ENCODE measurements at places on chromosomes 1 and 21.

- no peak for DNase-seq
These were observed 27.4 kb downstream of the PIGM start for GRCh38 chr1:160004425-160004824.

DNA sequence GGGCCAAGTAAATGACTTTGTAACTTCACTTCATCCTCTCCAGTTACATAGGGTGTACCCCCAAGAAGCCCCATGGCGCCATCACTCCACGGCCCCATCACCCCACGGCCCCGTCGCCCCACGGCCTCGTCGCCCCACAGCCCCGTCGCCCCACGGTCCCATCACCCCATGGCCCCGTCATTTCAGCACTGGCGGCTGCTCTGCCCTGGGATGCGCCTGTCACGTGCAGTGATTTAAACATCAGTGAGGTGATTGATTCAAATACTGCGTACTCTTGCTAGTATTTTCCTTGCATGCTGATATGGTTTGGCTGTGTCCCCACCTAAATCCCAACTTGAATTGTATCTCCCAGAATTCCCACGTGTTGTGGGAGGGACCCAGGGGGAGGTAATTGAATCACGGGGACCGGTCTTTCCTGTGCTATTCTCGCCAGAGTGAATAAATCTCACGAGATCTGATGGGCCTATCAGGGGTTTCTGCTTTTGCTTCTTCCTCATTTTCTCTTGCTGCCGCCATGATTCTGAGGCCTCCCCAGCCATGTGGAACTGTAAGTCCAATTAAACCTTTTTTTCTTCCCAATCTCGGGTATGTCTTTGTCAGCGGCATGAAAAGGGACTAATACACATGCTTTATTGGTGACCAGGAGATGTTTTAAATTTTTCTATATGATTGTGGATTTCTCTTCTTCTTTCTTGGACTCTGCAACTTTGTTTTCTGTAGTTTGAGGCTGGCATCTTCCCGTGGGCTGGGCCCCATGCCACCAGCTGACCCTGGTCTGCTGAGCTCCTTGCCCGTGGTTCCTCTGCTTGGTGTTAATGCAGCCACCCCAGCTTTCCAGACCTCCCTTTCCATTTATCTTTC lies 50.1 kb upstream of the PCBP3 start:
- DNase-seq: no peak

DNA sequence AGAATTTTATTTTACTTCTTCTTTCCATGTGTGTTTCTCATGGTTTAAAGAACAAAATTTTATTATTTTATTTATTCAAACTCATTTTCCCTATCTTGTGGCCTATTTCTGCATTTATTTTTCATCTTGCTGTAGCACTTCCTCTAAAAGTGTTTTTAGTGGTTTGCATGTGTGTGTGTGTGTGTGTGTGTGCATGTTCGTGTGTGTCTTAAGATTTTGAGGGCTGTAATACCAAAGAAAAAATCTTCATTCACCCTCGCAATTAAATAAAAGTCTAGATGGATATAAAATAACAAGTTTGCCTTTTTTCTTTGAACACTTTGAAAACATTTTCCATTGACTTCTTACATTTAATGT lies 24.6 kb upstream of the FCRL3 start:
- peak; percentile 37 for DNase-seq

- no peak for DNase-seq
These were observed 70.8 kb downstream of the UBE2T start for GRCh38 chr1:202270871-202271326.

GRCh38 chr1:89781494-89782126 lies 39.2 kb upstream of the LRRC8D start:
- DNase-seq: peak; percentile 47

GRCh38 chr21:15841856-15842564 lies 112.2 kb downstream of the USP25 start:
- no peak for DNase-seq

DNA sequence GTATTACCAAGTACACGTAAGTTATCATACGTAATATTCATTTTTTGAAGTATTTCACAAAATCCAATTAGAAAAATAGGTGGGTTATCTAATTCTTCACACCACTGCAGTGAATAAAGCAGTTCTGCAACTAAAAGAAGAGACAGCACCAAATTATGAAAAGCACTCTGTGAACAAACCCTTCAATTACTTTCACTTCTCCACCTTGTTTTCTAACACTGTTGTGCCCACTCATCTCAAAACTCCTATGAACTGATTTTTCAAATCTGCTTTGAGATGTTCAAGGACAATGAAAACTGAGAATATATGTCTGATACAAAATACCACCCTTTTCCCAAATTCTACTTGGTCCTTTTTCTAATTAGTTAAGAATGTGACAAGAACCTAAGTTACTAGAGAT lies 39.4 kb downstream of the LTN1 start:
- no peak for DNase-seq

GRCh38 chr1:186983327-186983726 lies 154.6 kb downstream of the PLA2G4A start:
- no peak for DNase-seq

DNA sequence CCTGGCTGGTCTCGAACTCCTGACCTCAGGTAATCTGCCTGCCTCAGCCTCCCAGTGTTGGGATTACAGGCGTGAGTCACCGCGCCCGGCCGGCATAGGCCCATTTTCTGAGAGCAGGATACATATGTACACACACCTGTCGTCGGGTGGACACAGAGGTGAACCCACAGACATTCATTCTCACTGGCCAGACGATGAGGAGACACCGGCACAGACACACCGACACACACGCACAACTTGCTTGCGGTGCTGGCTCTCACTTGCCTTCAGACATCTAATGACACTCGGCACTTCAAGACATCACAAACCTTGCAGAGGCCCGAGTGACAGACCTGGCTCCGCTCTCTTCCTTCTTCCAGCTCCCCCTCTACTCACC lies 579 bp downstream of the PTCH2 start:
- DNase-seq: no peak

DNA sequence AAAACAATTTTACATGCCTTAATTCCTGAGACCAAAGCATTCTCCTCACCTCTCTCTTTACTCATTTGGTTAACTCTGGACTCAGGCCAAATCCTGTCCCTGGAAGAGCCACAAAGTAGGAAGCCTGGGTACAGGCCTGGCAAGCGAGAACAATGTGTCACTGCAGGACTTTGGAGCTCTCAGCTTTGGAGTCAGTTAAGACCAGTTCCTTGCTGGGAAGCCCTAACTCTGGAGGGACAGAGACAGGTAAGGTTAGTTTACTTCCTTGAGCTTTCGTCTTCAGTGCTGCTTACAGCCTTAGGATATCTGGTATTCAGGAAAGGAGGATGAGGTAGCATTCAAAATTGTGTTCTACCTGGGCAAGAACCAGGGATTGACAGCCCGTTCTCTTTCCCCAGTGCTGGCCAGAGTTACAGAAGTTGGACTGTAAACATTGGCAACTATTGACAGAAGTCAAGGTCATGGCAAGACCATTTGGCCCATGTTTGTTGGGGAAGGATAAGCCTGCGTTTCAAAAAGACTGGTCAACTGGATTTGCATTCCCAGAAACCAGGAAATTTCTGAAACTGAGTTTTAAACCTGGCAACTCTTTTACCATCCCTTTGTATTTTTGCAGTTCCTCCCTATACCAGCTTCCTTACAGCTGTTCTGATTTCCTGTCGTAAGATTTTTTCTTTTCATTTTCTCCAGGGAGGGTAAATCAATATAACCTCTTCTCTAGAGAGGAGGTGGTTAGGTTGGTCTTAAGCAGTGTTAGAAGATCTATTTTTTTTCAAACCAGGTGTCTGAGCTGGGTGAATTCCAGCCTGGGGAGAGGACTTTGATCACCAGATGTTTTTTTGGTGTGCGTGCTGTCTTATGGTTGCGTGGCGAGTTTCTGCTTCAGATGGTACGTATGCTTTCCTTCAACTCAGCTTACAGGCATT lies at the start of gene C4BPB:
C4BPB (plus strand) TSS at position 160 of the 926 bp plus-strand sequence; CDS start at position 832, 672 bp downstream.
- no peak for DNase-seq

DNA sequence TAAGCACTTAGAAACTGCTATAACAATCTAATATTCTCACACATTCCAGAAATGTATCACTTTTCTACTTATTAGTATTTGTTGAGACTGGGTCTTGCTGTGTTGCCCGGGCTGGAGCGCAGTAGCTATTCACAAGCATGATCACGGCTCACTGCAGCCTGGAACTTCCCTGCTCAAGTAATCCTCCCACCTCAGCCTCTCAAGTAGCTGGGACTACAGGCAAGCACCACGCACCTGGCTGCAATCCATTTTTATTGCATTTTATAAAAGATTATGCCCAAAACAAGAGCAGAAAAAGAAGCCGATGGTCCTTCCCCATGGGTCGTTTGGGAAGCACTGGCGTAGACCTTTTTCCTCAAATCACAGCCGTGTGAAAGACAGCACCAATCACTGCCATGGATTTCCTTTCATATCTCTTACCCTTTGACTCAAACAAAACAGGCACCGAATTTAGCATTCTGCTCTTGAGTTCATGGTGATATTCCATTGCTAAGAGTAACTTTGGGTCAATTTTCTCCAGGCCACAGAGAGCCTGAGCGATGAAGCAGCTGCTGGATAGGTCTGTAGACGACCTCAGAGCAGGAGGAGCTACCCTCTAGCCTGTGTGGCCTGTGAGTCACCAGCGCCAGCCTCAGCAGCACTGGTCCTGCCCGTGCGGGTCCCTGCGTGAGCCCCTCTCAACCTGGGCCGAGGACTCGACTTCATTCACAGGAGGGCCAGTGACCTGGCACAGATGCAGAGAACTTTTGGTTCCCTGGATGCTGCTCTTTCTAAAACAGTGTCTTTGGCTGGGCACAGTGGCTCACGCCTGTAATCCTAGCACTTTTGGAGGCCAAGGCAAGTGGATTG lies 80.8 kb downstream of the PIK3CD start:
- DNase-seq: no peak

GRCh38 chr1:211330282-211330936 lies 3.8 kb downstream of the TRAF5 start:
- DNase-seq: no peak

DNA sequence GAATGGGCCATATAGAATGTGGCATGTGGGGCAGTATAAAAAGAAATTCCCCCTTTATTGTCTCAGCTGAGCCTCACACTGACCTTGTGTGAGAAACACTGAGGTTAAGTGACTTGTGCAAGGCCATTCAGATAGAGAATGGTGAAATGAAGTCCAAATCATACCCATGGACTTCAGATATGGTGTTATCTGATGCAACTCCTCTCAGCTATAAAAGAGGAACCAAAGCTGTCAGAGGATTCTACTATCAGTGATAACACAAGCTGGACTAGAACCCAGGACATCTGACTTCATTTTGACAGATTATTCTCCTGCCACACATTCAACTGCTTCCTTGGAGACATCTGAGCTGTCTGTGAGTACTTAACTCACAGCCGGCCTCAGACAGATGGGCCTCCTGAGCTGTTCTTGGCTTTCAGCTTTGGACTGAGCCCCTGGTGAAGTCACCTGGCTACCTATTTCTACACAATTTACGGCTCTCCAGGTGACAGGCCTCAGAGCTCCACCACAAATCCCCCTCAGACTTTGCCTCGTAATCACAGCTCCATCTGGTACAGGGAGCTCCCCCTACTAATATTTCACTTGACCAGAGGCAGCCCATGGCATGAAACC lies 104.6 kb downstream of the PLXNA2 start:
- no peak for DNase-seq

DNA sequence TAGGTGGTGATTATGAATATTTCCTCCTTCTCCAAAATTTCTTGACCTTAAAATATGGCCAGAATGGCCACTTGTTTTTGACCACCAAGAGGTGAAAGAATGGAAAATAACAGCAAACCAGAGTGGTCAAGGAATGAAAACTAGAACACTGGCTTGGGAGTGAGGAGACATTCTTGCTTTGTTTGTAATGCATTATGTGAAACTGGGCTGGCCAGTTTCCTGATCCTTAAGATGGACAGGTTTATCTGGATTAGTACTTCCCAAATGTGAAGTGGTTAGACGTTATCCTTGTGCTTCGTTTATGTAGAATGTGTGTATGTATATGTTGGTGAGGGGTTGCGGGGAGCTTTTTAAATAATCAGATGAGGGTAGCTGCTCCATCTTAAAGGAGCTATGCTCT lies 12.8 kb downstream of the PLA2G4A start:
- DNase-seq: no peak

DNA sequence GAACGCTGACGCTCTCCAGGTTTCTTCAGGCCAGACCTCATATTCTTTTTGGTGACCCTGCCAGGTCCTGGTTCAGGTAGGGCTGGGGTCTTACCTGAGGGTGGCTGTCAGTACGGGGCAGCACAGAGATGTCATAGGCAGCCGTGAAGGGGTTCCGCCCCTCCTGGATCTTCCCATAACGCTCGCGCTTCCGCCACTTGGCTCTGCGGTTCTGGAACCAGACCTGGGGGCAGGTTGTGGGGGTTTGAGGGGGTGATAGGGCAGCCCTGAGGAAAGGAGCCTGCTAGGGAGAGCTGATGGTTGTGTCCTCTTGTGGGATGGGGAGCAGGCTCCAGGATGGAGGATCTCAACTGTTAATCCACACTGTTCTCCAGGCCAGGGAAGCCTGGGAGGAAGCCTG lies 9.1 kb downstream of the ALX3 start:
- DNase-seq: no peak

DNA sequence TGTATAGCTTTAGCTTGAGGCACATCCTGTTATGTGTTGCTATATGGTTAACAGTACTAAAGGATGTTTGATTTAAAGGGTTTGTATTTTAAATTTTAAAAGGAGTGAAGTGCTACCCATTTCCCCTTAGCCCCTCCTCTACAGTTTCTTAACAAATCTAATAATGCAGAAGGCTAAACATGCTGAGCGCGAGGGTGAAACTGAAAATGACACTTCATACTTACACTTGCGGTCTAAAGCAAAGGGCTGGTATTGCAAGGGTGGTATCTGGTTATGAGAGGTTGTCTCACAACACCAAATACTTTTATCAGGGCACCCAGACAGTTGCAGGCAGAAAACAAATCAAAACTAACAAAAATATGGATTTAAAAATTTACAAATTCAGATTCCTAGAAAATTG lies 172.3 kb downstream of the SIPA1L2 start:
- DNase-seq: peak; percentile 34

DNA sequence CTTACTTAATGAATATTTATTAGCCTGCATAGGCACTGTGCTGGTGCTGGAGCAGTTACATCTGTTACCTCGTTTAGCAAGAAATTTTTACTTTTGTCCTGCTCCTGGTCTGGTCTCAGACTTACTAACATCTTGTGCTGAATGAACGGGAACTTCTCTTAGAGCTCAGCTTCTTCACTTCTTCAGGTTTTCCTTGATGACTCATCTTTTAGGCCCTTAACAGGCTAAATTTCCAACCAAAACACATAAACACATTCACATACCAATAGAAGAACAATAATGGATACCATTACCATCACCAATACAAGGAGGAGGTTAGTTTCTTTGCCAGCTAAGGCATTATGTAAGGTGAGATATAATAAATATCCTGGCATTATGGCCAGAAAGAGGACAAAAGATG lies 68.9 kb downstream of the IFI44 start:
- DNase-seq: no peak

GRCh38 chr1:89547563-89548116 lies 23.0 kb downstream of the LRRC8B start:
- DNase-seq: no peak

- no peak for DNase-seq
These were observed 11.5 kb upstream of the A3GALT2 start for GRCh38 chr1:33332357-33332789.

Data from CD4-positive, alpha-beta T cell treated with Interleukin-2 at 100 ng/mL for 4 hours (primary cell).